ENCODE measurements at places on chromosomes 12 and 14.

GRCh38 chr14:91035855-91036254, 24.6 kb downstream of the RPS6KA5 start:
- no peak for DNase-seq

DNA sequence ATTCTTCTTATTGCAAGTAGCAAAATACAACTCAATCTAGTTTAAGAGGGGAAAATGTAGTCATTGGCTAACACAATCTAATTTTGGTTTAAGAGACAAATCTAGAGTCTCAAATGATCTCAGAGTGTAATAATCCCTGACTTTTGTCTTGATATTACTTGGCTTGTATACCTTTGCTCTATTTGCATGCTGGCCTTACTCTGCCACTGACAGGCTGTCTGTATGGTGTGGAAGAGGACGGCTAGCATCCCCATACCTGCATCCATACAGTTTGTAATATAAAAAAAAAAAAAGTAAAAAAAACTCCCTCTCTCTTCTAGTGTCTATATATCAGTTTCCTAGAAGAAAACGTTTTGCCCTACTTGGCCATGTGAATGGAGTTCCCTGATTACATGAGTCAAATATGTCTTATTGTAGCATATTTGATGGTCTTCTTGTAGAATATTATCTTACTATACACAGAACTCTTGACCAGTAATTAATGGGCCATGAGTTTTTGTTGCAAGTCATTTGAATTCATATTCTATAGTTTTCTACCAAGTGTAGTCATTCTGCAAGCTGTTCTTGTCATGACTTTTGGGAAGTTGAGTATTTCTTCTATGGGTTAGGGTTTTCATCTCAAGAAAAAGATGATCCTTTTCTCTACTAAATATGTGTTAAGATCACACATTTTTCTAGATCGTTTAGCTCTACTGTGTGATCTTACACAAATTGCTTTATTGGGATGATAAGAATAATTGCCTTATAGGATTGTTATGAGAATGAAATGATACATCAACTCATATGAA, 8.2 kb downstream of the HIF1A start:
- DNase-seq: no peak

DNA sequence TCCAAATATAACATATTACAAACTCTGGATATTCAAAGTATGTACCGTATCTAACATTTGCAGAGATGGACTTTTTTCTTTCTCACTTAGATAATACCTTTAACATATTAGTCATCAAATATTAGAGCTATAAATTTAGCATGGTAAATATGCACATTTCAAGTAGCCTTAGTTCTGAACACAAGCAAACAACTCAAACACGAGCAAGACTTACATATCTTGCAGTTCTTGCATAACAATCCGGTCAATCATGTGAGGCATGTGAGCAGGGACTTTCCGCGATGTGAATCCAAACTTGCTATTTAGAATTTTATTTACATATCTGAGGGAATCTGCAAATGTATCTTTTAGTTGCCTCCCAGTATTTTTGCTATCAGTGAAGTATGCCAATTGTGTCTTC, 22.1 kb upstream of the SYCP3 start:
- DNase-seq: no peak

- DNase-seq: no peak
These were observed 12.9 kb upstream of the TRIM9 start for GRCh38 chr14:51107801-51108200.

- DNase-seq: no peak
These were observed 59.5 kb downstream of the TMEM116 start for GRCh38 chr12:111953455-111953854.

DNA sequence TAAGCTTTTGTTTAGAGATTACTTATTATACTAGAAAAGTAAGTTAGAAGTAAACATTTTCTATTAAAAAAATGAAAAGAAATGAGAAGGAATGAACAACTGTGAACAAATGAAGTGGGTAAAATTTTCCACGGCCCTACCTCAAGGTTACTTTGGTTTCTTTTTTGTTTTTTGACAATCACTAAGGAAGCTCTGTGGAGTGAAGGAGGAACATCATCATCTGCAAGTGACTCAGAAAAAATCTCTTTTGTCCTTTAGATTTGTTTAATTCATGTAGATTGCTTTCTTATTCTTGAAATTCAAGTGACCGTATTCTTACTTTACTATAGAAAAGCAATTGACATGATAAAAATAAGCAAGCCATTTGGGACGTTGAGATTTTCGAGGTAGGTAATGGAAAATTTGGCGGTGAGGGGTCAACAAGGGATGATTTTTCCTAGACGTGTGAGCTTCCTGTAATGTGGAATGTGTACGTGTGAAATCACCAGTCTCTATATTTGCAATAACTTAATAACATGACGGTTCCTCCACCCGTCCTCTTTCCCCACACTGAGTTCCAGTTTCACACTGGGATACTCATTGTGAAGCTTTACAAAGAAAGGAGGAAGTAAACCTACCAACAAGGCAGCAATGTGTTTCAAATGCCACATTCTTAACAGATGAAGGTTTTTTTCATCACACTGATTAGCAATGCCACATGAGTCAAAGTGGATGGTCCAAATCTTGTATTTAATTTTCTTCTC, 62.3 kb upstream of the EGLN3 start:
- DNase-seq: no peak

GRCh38 chr14:104723651-104724406, at the start of gene ADSS1:
TSS of gene ADSS1 (plus strand) at chr14:104724229. CDS start at chr14:104724271, 42 bp downstream.
- peak; percentile 68 for DNase-seq
